A673 (cell line): ENCODE measurements at places on chromosomes 3 and 15.

- no peak for DNase-seq
These were observed 121.7 kb downstream of the CHDH start for GRCh38 chr3:53724566-53724965.

DNA sequence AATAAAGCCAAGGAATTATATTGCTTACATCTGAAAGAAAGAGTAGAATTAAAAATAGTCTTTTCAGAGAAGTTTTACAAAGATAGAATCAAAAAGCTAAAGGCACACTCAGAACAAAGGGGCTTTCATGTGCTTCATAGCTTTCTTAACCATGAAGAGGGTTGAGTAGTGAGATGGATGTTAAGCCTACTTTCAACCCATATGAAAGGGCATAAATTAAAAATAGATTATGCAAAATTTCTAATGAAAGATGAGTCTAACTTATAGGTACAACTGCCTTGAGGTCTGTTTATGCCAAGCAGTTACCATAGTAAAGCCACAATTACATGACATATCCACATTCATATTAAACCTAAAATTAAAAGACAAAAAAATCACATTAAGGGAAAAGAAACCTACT is 223.3 kb upstream of the ARHGEF26 start:
- no peak for DNase-seq

- DNase-seq, result peak; percentile 29
These were observed 96.8 kb downstream of the ANXA2 start for GRCh38 chr15:60301024-60301423.

DNA sequence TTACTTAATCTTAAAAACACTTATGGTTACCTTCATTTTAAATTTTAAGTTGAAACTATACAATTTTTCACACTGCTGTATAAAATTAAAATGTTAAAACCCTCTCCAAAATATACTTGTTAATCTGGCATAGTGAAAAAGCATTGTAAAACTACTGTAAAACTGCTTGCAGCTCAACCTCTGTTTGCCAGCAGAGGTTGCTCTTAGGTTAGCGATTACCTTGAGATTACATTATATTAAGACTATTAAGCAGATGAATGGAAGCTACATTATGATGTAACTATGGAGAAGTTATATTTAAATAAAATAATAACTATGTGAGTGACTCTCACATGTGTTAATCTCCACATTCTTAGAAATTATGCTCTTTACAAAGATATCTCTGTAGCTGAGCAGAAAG is 143.6 kb upstream of the SLITRK3 start:
- peak; percentile 7 for DNase-seq

- DNase-seq, result no peak
These were observed 46.9 kb downstream of the SENP2 start for GRCh38 chr3:185632996-185633395.

DNA sequence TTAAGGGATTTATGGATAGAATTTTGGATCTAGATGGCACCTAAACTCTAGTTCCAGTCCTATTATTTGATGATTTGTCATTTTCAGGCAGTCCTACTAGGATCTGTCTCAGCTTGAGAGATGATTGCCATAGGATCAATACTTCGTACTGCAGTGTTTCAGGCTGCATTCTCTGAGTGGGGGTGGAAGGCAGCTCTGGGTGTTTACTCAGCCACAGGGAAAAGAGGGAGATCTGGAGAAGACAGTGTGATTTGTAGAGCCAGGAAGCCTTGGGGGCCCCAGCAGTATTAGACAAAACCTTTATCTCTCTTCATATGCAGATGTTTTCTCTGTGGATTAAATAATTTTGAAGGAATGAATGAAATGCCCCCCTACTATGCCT is 188.4 kb upstream of the SYNPR start:
- no peak for DNase-seq

GRCh38 chr15:31554261-31554660 is 227.6 kb downstream of the KLF13 start:
- no peak for DNase-seq

DNA sequence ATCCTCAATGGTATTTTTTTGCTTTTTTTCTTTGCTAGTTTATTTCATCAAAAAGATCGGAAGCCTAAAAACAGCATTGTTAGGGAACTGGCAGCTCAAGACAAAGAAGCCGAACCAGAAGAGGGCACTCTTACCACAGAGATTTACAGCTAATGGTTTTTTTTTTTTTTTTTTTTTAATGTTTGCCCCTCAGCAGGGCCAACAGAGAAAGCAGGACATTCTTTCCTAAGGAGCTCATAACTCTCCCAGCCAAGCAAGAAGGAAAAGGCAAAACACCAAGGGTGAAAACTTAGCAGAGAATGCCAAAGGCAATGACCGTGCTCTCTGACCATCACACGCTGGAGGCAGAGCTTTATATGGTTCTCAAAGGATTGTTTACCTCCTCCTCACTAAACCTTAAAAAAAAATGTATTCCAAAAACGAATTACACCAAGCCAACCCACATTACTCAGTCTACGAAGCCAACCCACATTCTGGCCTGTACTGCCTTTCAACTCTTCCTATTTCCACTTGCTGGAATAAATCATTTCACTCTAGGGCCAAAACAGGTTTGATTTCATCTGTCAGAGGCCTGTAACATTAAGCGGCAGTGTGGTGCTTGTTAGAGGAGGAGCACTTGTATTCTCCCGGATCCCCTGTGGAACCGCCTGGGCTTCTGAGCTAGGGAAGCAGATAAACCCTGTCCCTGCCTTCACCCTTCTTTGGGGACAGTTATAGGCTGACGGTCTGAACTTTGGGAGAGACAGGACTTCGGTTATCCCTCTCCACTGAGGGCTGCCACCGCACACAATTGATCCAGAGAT is 35.6 kb upstream of the GYG1 start:
- DNase-seq, result peak; percentile 63

DNA sequence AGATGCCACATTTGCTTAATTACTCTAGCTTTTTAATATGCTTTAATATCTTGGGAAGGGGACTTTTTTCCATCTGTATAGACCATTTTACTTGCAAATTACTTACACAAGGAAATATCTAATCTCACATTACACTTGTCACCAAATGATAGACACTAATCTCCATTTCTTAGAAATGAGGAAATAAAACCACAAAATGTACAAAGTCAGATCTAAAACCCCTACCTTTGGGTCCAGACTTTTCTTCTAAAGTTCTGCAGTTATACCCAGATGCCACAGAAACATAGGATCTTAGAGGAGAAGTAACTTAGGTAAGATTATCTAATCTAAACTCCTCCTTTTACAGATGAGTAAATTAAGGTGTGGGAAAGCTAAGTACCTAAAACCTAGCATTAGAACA is 44.3 kb downstream of the CD200R1L start:
- no peak for DNase-seq

DNA sequence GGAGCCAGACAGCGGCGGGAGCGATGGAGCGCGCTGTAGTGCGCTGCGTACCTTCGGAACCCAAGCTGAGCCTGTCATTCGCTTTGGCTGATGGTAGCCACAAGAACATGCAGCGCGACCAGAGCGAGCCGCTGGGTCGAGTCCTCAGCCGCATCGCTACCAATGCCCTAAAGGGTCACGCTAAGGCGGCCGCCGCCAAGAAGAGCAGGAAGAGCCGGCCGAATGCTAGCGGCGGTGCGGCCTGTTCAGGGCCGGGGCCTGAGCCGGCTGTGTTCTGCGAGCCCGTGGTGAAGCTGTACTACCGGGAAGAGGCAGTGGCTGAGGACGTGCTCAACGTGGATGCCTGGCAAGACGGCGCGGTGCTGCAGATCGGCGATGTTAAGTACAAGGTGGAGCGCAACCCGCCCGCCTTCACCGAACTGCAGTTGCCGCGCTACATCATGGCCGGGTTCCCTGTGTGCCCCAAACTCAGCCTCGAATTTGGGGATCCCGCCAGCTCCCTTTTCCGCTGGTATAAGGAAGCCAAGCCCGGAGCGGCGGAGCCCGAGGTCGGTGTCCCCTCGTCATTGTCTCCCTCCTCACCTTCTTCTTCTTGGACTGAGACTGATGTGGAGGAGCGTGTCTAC is 498 bp downstream of the PDE12 start:
- peak; percentile 2 for DNase-seq

DNA sequence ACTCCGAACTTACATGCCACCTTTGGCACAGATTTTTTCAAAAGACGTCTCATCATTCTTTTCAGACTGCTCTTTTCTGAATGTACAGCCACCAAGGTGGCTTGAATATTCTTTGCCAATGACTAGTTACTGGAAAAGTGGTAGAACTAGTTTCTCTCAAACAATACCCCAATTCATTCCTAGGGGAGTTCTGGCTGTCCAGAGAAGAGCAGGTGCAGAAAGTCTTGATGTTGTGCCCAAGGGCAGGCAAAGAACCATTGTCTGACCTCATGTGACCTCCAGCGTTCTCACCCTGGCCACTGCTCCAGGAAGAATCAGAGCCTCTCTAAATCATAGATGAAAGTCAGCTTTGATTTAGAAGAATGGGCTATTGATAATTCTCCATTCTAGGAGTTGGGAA is 5.5 kb downstream of the LMOD3 start:
- DNase-seq, result no peak

GRCh38 chr15:101045835-101046691 is 126.9 kb downstream of the LRRK1 start:
- DNase-seq, result no peak

DNA sequence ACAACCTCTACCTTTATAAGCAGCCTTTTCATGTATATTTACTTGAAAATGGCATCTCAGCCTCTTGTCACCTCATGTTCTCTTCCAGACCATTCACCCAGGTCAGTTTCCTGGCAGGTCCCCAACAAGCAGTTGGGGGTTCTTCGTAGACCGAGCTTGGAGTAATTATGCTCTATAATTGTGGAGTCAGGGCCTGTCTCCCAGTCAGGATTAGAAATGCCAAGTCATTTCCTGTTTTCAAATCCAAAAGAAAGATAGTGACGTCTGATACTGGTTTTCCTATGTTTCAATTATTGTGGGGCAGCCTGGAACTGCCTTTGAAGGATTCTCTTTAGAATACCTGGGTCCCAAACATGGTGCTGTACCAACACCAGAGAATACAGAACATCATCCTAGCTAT is 430.6 kb downstream of the MECOM start:
- DNase-seq, result peak; percentile 85

DNA sequence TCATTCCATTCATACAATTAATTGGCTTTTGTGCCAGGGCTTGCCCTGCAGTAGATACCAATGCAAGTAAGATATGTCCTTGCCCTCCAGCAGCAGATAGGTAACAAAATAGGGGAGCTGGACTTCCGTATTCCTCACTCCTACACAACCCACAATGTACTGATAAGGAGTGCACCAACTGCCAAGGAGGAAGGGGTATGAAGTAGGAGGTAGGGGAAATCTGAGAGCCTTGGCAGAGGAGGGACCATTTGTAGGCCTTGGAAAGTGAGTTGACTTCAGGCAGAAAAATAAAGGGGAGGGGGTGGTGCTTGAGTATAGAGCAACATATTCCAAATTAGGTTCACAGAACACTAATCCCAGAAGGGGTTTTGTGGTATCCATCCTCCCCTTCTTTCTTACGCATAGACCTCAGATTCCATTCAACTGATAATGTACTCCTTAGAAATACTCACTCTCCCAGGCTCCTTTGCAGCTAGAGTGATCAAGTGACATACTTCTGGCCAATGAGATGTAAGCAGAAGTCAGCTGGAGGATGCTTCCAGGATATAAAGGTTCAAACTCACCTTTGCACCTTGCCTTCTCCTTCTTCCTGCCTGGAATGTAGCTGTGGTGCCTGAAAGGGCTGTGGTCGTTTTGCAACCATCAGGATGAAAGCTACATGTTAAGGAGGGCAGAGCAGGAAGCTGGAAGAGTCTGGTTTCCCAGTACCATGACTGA is 127.1 kb upstream of the SMAD3 start:
- no peak for DNase-seq

- no peak for DNase-seq
These were observed 37.3 kb upstream of the CMTM8 start for GRCh38 chr3:32200992-32201758.

DNA sequence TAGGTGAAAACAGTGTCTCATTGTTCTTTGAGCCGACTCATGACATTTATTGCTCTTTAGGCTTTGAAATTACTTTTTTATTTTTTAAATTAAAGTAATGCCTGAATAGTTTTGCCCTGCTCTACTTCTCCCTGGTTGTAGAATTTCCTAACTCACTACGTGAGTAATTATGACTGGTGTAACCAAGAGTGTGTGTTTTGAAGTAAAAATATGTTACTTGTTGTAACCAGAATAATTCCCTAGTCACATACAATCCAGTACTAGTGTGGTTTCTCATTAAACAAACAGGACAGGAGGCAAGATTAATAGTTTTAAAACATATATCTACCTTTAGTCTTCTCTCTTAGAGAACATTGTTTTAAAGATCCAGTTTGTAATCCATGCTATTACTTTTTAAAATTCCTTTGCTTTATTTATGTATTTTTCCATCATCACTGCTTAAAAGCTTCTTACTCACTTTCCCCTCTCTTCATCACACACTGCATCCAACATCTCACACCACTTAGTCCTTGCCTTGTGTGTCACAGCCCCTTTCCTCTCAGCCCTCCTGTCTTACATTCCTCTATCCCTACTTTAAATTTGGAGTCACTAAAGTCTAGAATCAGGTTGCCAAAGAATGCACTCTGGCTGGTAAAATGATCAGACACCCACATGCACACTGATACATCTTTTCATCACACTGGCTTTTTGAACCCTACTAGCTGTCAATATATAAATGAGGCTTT is 219.7 kb downstream of the WNT5A start:
- DNase-seq, result no peak

GRCh38 chr3:15385901-15386653 is 41.3 kb downstream of the METTL6 start:
- DNase-seq, result no peak
